ENCODE measurements at places on chromosomes 3 and 15.

GRCh38 chr3:24550588-24550987, 55.9 kb upstream of the THRB start:
- H3K4me3 ChIP-seq: no peak overlapping the region
- no peaks in the 10 kb centered on the region for H3K36me3 ChIP-seq
- no peaks in the 10 kb centered on the region for H3K4me1 ChIP-seq
- no peaks in the 10 kb centered on the region for H3K27me3 ChIP-seq
- peak; percentile 5 for DNase-seq
- H3K27ac ChIP-seq: no peak overlapping the region

DNA sequence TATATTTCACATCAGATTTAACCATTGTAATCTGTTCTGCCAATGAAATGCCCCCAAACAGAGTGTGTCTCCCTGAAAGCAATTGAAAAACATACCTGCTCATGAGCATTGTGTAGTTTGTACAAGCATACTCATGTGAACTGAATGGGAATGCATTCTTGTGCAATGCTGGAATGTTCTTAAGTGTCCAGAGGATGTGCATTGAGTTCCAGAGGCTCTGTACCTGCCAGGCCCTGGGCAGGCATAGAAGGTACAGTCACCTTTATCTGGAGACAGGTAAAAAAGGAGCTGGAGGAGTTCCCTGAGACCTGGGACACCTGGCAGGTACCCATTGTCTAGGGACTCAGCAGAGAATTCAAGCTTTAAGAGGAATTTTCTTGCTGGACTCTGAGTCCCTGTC, 2.8 kb downstream of the MRAS start:
- H3K36me3 ChIP-seq: no peaks in the 10 kb centered on the region
- peaks cover 2% of the 10 kb centered on the region for H3K4me1 ChIP-seq
- H3K4me3 ChIP-seq: no peak overlapping the region
- no peak overlapping the region for H3K27ac ChIP-seq

- H3K27ac ChIP-seq: no peak overlapping the region
- H3K4me3 ChIP-seq: no peak overlapping the region
- H3K27me3 ChIP-seq: no peaks in the 10 kb centered on the region
- no peaks in the 10 kb centered on the region for H3K36me3 ChIP-seq
Observed at GRCh38 chr15:61106044-61106834, 122.9 kb downstream of the RORA start.

DNA sequence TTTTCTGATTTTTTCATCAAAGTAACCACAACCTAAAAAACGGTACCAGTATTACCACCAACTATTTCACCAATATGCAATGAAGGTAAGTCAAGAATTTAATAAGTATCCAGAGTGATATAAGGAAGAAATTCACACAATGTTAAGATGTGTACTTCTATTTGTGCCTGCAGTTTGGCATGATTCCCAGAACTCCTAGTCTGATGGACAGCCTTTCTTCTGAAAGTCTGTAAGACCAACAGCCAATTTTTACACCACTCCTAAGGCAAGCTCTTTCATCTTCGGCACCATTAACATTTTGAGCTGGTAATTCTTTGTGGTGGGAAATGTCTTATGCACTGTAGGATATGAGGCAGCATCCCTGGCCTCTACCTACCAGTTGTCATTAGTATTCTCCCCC, 108.3 kb downstream of the VPS13C start:
- H3K36me3 ChIP-seq: no peaks in the 10 kb centered on the region
- no peaks in the 10 kb centered on the region for H3K27me3 ChIP-seq
- H3K27ac ChIP-seq: no peak overlapping the region
- H3K4me1 ChIP-seq: no peaks in the 10 kb centered on the region
- H3K4me3 ChIP-seq: no peak overlapping the region

DNA sequence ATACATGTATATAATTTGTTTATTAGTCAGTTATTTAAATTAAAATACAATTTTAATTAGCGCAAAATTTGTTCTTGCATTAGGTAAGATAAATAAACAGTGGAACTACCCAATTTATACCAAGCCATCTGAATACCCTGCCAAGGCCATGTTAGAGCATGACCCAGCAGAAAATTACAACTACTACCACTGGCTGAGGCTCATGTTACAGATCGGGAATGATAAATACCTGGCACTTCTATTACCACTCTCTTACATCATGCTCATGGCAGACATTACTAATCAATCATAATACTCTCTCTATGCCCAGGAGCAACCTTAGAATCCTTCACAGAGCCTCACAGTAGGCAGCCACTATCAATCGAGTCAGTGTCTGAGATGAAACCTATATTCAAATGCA, 21.2 kb upstream of the LMOD3 start:
- no peaks in the 10 kb centered on the region for H3K36me3 ChIP-seq
- H3K27ac ChIP-seq: no peak overlapping the region
- H3K27me3 ChIP-seq: no peaks in the 10 kb centered on the region
- H3K4me3 ChIP-seq: no peak overlapping the region

DNA sequence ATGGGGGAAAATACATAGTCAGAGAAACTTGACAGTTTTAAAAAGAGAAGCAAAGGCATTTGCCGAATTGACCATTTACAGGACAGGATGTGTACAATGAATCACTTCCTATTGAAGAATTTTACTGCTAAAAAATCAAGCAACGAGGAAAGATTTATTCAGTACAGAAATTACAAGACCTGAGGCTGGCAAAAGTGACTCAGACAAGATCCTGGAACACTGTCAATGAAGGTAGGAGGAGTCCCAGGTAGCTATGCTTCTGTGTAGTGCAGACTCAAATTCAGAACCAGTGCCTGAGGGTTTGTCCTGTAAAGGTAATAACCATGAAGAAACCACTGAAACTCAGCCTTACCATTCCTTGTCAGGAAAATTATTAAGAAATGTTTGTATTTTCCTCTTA, 120.9 kb downstream of the ZMAT3 start:
- H3K27ac ChIP-seq: no peak overlapping the region
- H3K27me3 ChIP-seq: no peaks in the 10 kb centered on the region
- no peaks in the 10 kb centered on the region for H3K36me3 ChIP-seq
- no peak overlapping the region for H3K4me3 ChIP-seq
- DNase-seq: no peak

- no peak overlapping the region for H3K4me3 ChIP-seq
- H3K4me1 ChIP-seq: peaks cover 28% of the 10 kb centered on the region
- peak; percentile 70 for DNase-seq
- H3K27me3 ChIP-seq: no peaks in the 10 kb centered on the region
- no peaks in the 10 kb centered on the region for H3K36me3 ChIP-seq
- H3K27ac ChIP-seq: no peak overlapping the region
Observed at GRCh38 chr3:122988508-122988907, 39.1 kb downstream of the SEMA5B start.

GRCh38 chr3:13098192-13098988, 25.2 kb upstream of the IQSEC1 start:
- no peaks in the 10 kb centered on the region for H3K36me3 ChIP-seq
- H3K27ac ChIP-seq: no peak overlapping the region
- no peaks in the 10 kb centered on the region for H3K27me3 ChIP-seq

DNA sequence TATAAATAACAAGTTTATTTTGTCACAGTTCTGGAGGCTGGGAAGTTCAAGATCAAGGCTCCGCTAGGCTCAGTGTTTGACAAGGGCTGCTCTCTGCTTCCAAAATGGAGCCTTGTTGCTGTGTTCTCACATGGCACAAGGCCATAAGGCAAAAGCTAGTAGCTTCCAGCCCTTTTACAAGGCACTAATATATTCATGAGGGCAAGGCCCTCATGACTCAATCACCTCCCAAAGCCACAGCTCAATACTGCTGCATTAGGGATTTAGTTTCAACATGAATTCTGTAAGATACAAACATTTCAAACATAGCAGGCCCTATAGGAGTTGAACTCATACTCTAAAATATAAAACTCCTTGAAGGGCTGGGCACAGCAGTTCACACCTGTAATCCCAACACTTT, 30.2 kb downstream of the ZBTB11 start:
- no peak overlapping the region for H3K27ac ChIP-seq
- peaks cover 2% of the 10 kb centered on the region for H3K36me3 ChIP-seq
- H3K27me3 ChIP-seq: no peaks in the 10 kb centered on the region
- H3K4me1 ChIP-seq: no peaks in the 10 kb centered on the region
- no peak overlapping the region for H3K4me3 ChIP-seq
- no peak for DNase-seq

DNA sequence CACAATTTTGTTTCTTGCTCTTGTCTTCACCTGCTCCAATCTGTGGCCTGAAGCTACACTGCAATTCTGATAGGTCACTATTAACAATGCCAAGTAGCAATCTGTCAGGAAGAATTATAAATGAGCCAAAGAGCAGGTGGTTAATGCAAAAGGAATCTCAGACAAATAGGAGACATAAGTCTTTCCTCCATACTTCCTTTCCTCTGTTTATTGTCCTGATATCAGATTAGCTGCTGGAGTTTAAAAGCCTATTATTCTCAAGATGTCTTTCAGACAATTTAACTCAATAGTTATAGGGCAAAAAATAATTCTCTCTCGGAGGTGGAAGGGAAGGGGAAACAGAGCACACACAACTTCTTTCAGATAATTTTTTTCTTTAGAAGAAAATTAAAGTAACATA, 491.6 kb downstream of the MFSD1 start:
- no peaks in the 10 kb centered on the region for H3K27me3 ChIP-seq
- H3K27ac ChIP-seq: no peak overlapping the region
- no peak for DNase-seq

- no peak overlapping the region for H3K4me3 ChIP-seq
- no peak for DNase-seq
- H3K27me3 ChIP-seq: no peaks in the 10 kb centered on the region
Observed at GRCh38 chr3:81799403-81799802, 38.0 kb upstream of the GBE1 start.

DNA sequence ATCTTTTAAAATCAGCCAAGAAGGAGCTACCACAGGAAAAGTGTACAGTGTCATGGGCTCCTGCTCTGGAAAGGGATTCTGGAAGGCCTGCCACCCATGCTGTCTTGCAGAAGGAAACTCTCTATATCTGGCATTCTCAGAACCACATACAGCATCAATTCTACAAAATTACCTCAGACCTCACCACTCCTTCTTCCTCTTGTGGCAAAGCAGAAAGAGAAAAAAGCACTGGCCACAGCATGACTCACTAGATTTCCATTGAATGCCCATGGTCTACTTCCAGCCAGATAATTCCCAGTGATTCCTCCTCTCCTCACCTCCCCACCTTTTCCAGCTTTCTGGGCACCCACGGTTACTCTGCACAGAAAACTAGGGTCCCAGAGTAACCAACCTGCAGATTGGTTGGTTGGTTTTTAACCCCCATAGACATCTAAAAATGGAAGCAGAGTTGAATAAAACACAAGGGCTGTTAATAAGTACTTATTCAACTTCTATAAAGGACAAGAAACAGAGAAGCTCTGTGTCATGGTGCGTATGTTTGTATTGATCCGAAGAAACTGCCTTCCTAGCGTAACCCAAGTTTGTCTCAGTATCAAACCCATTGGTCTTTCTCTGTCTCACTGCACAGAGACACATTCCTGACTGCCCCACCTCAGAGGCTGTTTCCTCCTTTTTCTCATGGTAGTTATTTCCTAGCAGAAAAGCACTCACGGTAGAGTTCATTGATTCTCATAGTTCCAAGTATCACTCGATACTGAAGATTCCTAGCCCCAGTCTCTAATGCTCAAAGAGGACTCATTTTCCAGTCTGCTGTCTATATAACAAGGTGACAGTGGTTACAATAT, 67.7 kb downstream of the LDHAL6B start:
- H3K4me1 ChIP-seq: peaks cover 5% of the 10 kb centered on the region
- peak; percentile 28 for DNase-seq
- no peak overlapping the region for H3K4me3 ChIP-seq
- H3K27ac ChIP-seq: no peak overlapping the region

DNA sequence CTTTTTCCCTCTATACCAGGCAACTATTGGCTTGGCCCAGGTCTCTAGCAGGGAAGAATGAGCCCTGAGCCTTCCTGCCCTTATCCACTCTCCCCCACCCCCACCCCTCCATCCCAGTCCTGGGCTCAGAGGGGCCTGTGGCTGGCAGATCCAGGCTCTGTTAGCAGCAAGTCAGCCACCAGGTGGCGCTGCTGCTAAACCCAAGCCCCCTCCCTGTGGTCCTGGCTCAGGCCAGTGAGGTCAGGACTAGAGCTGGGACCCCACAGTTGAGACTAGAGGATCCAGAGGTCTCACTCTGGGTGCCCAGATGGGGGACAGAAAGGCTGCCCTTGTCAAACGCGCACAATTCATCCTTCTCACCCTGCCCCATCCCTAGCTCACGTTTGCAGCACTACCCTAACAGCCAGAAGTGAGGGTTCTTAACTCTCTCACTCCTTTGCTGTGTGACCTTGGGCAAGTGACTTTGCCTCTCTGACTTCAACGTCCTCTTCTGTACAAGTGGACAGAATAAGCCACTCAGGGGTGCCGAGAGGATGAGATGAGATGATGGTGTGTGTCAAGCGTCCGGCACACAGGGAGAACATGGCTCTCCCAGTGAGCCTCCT, 46.8 kb upstream of the SLC6A1 start:
- DNase-seq: peak; percentile 85
- H3K4me3 ChIP-seq: no peak overlapping the region
- no peaks in the 10 kb centered on the region for H3K27me3 ChIP-seq
- H3K27ac ChIP-seq: no peak overlapping the region
- no peaks in the 10 kb centered on the region for H3K36me3 ChIP-seq

- H3K4me1 ChIP-seq: no peaks in the 10 kb centered on the region
- H3K36me3 ChIP-seq: no peaks in the 10 kb centered on the region
- H3K27ac ChIP-seq: no peak overlapping the region
- no peak overlapping the region for H3K4me3 ChIP-seq
- H3K27me3 ChIP-seq: no peaks in the 10 kb centered on the region
Observed at GRCh38 chr3:30954426-30954825, 60.0 kb upstream of the GADL1 start.

DNA sequence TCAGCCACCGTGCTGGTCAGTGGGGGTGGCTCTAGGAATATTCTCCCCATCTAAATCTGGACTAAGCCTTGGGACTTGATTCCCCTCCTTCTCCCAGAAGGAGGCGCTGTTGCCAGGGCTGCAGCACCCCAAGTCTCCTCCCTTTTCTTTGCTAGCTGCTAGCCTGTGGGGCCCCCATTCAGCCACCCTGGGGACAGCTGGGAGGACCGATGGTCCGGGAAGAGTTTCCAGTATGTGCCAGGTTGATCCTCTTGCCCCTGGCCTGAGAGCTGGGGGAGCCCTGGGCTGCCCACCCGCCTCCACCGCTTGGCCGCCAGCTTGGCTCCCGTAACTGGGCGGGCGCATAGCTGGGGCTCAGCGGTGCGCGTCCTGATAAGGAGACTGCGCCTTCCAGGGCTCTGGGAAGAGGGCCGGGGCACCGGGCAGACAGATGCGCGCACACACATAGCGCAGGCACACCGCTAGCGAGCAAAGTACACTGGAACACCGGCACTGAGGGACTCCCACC, 4.2 kb downstream of the SMAD6 start:
- H3K36me3 ChIP-seq: peaks cover 7% of the 10 kb centered on the region
- H3K27me3 ChIP-seq: no peaks in the 10 kb centered on the region
- peaks cover 7% of the 10 kb centered on the region for H3K4me1 ChIP-seq
- H3K4me3 ChIP-seq: peak overlapping the region; percentile 91

GRCh38 chr15:42083916-42084315, 10.4 kb downstream of the PLA2G4D start:
- no peak overlapping the region for H3K4me3 ChIP-seq
- peaks cover 4% of the 10 kb centered on the region for H3K4me1 ChIP-seq
- no peaks in the 10 kb centered on the region for H3K27me3 ChIP-seq
- H3K36me3 ChIP-seq: no peaks in the 10 kb centered on the region
- H3K27ac ChIP-seq: no peak overlapping the region

- H3K27me3 ChIP-seq: no peaks in the 10 kb centered on the region
- H3K4me3 ChIP-seq: no peak overlapping the region
Observed at GRCh38 chr3:186828340-186828739, 14.2 kb upstream of the ADIPOQ start.

GRCh38 chr3:21745966-21746365, 5.0 kb downstream of the ZNF385D start:
- no peaks in the 10 kb centered on the region for H3K27me3 ChIP-seq
- no peak overlapping the region for H3K27ac ChIP-seq
- no peak for DNase-seq
- H3K4me1 ChIP-seq: peaks cover 2% of the 10 kb centered on the region
- H3K4me3 ChIP-seq: no peak overlapping the region
